ENCODE measurements at places on chromosomes 6 and 20.

GRCh38 chr20:58522666-58523065 lies 7.5 kb upstream of the APCDD1L start:
- DNase-seq: no peak

- no peak for DNase-seq
Observed at GRCh38 chr6:35051396-35051795, 89.7 kb downstream of the TCP11 start.

- DNase-seq: no peak
Observed at GRCh38 chr20:32189691-32190615, 17.6 kb downstream of the PLAGL2 start.

GRCh38 chr6:72776456-72776855 lies 154.6 kb downstream of the KCNQ5 start:
- no peak for DNase-seq

DNA sequence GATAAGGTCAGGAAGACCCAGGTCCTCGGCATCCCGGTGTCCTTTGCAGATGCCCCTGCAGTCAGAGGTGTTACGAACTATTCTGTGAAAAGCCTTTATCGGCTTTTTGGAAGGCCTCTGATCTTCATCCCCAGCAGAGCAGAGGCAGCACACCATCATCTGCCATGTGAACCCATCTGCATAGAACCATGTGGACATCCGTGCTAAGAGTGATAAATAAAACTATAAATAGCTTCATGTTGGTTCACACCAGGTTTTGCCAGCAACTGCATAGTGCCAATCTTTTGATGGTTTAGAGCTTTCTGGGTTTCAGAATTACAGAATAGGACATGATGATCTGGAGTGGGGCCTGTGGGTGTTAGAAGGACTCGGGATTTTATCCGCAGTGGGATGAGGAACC lies 33.6 kb downstream of the SIRPA start:
- DNase-seq: no peak

- no peak for DNase-seq
Observed at GRCh38 chr6:51241376-51241775, 422.7 kb downstream of the TFAP2B start.

DNA sequence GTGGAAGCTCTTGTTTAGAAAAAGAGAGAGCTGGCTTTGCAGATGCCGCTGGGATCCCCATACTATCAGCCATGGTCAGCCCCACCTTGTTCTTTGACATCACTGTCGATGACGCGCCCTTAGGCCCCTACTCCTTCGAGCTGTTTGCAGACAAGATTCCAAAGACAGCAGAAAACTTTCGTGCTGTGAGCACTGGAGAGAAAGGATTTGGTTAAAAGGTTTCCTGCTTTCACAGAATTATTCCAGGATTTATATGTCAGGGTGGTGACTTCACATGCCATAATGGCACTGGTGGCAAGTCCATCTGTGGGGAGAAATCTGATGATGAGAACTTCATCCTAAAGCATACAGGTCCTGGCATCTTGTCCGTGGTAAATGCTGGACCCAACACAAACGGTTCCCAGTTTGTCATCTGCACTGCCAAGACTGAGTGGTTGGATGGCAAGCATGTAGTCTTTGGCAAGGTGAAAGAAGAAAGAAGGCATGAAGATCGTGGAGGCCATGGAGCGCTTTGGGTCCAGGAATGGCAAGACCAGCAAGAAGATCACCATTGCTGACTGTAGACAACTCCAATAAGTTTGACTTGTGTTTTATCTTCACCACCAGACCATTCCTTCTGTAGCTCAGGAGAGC lies 2.4 kb upstream of the BLCAP start:
- DNase-seq: no peak

GRCh38 chr20:6012179-6012578 lies 41.7 kb downstream of the LRRN4 start:
- DNase-seq: no peak

- no peak for DNase-seq
Observed at GRCh38 chr6:55469951-55470366, 109.0 kb downstream of the HMGCLL1 start.

GRCh38 chr20:23612396-23612795 lies 6.7 kb upstream of the CST9 start:
- DNase-seq: no peak

GRCh38 chr6:101931766-101932165 lies 538.3 kb downstream of the GRIK2 start:
- DNase-seq: no peak

DNA sequence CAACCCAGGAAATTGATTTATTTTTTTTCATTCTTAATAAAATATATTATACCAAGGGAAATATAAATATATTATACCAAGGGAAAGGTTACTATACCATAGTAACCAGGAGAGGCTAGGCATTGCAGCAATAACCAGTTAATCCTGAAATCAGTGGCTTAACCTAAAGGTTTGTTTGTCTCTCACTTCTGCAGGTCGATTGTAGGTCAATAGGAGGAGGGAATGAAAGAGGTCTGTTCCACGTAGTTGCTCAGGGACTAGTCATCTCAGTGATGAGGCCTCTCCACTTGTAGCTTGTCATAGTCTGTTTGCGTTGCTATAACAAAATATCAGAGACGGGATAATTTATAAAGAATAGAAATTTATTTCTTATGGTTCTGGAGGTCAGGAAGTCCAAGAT lies 168.0 kb downstream of the GJA1 start:
- no peak for DNase-seq

GRCh38 chr20:1415667-1416468 lies 23.0 kb upstream of the FKBP1A start:
- peak; percentile 92 for DNase-seq

GRCh38 chr6:37678078-37678846 lies 19.4 kb downstream of the MDGA1 start:
- DNase-seq: no peak

All from non-pigmented ciliary epithelial cell (primary cell).